ENCODE measurements at places on chromosomes 6 and 20.

DNA sequence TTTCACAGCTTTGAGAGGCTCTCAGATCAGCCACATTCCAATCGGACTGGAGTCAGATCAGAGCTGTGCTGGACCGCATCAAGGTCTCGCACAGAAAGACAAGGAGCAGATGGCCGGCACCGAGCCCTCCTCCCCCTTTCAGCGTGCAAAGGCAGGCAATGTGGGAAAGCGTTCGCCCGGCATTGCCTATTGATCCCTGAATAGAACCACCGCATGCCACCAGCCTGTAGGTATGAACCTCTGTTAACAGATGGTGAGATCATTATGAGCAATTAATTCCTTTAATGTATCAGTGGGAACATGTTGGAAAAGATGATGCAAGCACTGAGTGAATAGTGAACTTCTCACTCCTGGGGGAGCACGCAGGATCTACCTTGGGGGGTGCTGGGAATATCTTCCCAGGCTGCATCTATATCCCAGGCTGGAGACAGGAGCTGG lies 117.5 kb upstream of the ID4 start:
- DNase-seq = no peak

DNA sequence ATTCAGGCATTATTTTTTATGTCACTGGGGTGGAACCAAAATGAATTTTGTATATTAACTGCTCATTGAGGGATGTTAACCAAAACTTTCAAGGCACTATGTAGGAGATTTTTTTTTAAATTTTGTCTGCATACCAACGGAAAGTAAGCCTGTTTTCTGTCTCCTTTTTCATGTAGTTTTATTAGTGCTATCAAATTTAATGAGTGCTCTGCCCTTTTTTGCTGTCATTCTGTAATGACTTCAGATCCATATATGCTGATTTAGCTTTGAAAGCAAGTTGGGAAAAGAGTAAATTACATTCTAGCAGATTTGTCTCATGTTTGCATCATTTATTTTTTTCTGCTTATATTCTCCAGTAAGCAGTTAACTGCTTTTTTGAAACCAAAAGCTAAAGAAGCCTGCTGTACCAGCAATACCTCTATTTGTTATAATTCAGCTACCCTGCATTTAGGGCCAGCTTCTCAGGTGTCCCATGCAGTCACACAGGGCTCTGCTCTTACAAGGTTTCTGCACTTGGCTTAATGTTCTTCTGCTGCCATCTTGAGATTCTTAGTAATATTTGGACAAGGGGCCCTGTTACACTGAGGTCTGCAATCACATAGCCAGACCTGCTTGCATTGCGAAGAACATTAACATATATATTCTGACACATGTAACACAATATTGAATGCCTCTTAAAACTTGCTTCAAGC lies 429.0 kb downstream of the UTRN start:
- no peak for DNase-seq

- DNase-seq = peak; percentile 71
Observed at GRCh38 chr6:146543211-146543939, at the start of gene RAB32. TSS of gene RAB32 (plus strand) at chr6:146543833. CDS start at chr6:146543872, 39 bp downstream.

GRCh38 chr20:54345301-54345724 lies 130.1 kb upstream of the DOK5 start:
- no peak for DNase-seq

DNA sequence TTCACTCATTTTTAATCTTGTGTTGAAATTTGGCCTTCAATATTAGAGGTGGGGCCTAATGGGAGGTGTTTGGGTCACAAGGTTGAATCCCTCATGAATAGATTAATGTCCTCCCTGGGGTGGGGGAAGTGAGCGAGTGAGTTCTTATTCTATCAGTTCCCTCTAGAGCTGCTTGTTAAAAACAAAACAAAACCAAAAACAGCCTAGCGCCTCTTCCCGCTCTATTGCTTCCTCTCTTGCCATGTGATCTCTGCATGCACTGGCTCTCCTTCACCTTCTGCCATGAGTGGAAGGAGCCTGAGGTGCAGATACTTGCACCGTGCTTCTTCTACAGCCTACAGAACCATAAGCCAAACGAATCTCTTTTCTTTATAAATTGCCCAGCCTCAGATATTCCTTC lies 89.6 kb upstream of the SLC35F1 start:
- no peak for DNase-seq

- DNase-seq = no peak
Observed at GRCh38 chr20:35017099-35017835, 61.6 kb downstream of the MYH7B start.

GRCh38 chr6:138509371-138509770 lies 10.1 kb upstream of the NHSL1 start:
- DNase-seq = peak; percentile 22

DNA sequence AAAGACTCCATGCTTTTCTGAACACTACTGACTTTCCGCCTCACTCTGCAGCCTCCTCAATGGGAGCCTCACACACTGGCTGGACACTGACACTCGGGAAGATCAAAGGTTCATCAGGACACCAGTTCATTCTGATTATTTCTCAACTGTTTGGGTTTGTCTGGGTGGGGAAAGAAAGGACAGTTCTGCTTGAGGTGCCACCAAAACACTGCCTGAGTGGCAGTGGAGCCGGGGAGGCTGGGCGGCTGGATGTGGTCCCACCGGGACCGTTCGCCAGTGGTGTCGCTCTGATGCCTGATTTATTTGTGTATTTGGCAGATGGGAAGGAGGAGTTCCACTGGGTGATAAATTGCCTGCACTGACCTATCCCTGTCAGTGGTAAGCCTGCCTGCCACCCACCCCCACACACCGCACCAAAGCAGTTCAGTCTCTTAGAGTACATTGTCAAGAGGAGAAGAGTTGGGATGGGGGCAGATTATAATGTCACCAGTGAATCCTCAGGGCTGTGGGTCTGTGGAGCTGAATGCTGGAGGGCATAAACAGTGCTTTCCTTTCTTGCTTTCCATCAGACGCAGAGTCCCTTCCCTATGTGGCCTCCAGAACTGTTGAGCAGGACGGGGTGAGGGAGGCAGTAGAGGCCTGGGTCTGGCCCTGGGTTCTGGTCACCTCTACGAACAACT lies 49.8 kb downstream of the EDN1 start:
- DNase-seq = no peak

GRCh38 chr20:49381558-49382493 lies 100.6 kb downstream of the KCNB1 start:
- DNase-seq = no peak

- DNase-seq = peak; percentile 45
Observed at GRCh38 chr6:33692760-33693158, 18.7 kb downstream of the UQCC2 start.

- no peak for DNase-seq
Observed at GRCh38 chr6:100959280-100959679, 78.2 kb upstream of the ASCC3 start.

GRCh38 chr20:44702776-44703175 lies 12.4 kb upstream of the CCN5 start:
- DNase-seq = no peak

- DNase-seq = no peak
Observed at GRCh38 chr20:41392871-41393704, 26.5 kb upstream of the EMILIN3 start.

DNA sequence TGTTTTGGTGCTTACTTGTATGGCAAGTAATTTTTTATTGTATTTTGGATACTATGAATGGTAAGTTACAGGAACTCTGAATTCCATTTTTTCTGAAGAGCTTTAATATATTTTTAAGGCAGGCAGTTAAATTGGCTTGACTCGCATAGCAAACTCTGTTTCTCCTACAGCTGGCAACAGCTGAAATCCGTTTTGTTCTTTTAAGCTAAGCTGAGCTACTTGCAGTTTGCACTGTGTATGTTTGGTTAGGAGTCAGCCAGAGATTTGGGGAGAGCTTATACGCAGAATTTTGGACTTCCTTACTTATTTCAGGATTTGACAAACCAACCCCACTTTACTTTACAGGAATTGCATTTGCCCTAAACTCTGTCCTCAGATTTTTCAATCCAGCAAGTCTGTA lies 179.1 kb downstream of the COL19A1 start:
- no peak for DNase-seq

GRCh38 chr6:14074476-14075094 lies 43.0 kb upstream of the CD83 start:
- no peak for DNase-seq

DNA sequence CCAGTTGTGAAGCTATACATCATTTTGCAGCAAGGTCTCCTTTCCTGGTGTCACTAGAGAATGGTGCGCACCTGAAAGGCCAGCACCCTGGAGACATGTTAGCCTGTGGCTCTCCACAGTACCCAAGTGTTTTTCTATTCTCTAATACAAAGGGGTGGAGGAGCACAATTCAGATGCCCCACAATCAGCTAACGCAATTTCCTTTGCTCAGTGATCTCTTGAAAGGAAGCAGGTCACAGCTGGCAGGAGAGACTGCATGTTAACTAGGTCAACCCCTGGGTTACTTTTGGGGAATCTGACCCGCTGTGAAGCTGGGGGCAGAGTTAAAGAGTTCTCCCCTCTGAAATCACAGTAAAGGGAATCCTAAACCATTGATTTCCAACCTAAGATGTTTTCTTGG lies 92.5 kb downstream of the B3GAT2 start:
- DNase-seq = no peak

GRCh38 chr6:93974332-93974731 lies 555.0 kb upstream of the EPHA7 start:
- no peak for DNase-seq

DNA sequence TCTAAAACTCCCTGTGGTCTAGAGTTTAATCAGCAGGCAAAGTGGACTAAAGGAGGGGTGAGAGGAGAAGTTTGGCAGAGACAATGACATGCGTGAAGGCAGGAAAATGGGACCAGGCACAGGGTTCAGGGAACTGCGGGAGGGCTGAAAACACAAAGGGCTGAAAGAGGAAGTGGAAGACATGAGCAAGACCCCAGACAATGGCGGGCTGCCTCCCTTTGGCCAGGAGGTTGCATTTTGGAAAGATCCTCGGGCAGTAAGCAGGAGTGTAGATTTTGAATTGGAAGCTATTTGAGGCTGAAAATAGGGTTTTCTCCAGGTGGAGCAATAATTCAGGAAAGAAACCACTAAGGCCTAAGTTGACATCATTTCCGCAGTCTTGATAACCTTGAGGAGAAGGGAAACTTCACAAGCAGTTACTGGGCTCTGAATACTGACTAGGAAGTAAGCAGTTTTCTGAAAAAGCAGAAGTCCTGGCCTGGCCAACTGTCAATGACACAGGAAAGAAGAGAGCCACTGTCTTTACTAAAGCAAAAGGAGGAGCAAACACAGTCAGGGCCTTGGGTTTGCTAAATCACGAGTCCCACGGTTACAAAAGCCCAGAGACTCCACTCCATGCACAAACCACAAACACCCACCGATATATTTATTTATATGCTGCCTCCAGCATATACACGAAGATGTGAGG lies 3.4 kb downstream of the LY86 start:
- DNase-seq = no peak

DNA sequence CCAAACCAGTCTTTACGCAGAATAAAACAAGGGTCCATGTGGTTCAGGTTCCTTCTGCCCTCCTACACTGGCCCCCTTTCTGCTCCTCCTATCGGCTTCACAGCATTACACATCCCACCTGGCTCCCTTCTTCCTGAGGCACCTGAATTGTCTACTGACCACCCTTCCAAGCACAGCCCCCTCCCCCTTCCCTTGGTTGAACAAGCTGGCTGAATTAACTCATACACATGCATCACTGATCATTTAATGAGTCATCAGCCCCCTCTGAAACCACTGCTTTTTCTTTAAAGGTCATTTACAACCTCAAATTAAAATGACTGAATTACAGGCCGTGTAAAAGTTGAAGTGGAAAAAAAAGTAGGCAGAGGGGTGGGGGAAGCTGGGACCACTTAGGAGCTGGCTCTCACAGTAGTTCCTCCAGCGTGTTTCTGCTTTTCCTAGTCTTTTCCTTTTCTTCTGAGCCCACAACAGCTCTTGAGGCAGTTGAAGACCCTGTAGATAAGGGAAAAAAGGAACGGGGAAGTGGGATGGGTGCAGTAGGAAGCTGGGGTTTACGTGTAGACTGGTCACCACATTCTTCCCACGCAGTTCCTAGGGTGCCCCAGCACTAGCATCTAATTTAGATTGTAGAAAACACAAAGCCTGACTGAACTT lies 67.6 kb downstream of the FYN start:
- DNase-seq = no peak

DNA sequence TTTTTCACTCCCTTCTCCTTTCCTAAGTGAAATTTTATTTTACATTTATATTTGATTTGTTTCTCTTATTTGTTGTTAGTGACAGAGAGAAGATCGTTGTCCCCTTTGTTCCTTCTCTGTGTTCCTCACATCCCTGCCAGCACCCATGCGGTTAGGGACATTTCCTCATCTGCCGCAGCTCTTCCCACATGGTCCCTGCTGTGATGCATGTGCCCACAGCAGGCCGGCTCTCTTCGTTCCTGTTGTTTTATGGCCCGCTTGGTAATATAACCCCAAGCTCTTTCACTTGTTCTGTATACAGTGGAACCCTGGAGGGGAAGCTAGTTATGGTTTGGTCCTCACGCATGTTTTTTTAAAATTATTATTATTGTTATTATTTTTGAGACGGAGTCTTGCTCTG lies 23.6 kb downstream of the DTD1 start:
- DNase-seq = no peak

DNA sequence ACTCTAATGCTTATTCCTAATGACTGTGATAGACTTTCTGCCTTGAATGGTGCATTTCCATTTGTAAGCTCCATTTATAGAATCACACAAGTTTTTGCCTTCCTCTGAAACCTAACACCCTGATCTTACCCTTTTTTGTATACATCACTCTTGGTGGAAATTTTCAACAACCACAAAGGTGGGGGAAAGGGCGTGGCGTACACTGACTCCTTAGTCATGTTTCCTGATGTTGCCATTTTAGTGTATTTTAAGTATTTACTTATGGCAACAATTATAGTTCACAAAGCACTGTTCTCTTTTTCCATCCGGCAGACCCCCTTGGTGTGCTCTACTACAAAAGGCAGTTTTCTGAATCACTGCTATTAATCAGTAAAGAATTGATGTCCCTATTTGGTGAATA lies 92.0 kb downstream of the ATXN1 start:
- peak; percentile 45 for DNase-seq

DNA sequence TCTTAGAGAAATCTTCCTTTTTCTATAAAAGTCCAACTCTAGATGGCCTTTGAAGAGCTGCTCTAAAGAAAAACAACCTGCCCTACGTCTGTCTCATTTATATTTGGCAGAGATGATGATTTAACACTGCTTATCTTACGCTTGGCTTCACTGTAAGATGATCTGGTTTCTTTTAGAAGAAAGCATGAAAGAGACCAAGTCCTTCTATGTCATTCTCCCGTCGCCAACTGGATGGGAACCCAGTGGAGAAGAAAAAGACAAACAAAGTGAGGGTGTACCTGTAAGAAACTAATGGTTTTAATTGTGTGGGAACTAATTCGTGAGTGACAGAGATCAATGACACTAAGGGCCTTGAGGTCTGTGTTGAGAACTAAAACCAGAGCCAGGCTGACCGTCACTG lies 92.8 kb downstream of the MBOAT1 start:
- no peak for DNase-seq

Data from CD4-positive, alpha-beta T cell (primary cell).